GM12891 (cell line): ENCODE measurements at places on chromosomes 6 and 20.

GRCh38 chr6:54191461-54191860 is 80.2 kb downstream of the MLIP start:
- no peak for DNase-seq

DNA sequence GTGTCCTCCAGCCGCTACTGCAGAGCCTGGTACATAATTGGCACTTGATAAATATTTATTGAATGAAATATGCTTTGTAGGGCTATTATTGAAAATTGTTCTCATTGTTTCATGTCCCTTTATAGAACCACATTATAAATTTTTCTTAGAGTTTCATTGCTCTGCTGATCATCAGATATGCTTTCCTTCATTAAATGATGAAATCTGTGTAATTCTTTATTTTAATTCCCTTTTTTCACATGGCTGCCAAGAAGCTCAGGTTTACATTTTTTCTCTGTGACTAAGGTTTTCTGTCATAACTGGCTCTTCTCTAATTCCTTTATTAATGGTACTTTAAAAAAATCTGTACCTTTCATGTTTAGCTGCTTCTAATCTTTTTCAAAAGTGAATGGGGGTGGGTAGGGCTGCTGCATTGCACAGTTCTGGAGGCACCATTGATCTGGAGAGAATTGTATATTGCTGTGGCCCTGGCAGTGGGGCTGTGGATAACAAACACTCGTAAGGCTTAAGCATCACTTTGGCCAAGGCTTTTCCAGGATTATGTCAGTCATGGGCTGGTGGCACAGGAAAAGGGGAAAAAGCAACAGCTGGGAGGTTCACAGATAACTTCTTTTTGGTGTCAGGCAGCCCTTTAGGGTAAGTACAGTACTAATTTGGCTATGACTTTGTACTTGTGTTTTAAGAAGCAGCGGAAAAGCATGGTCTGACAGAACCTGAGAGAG is 43.8 kb downstream of the ARFGEF2 start:
- no peak for DNase-seq

GRCh38 chr20:11271920-11272594 is 598.3 kb upstream of the JAG1 start:
- DNase-seq = no peak

DNA sequence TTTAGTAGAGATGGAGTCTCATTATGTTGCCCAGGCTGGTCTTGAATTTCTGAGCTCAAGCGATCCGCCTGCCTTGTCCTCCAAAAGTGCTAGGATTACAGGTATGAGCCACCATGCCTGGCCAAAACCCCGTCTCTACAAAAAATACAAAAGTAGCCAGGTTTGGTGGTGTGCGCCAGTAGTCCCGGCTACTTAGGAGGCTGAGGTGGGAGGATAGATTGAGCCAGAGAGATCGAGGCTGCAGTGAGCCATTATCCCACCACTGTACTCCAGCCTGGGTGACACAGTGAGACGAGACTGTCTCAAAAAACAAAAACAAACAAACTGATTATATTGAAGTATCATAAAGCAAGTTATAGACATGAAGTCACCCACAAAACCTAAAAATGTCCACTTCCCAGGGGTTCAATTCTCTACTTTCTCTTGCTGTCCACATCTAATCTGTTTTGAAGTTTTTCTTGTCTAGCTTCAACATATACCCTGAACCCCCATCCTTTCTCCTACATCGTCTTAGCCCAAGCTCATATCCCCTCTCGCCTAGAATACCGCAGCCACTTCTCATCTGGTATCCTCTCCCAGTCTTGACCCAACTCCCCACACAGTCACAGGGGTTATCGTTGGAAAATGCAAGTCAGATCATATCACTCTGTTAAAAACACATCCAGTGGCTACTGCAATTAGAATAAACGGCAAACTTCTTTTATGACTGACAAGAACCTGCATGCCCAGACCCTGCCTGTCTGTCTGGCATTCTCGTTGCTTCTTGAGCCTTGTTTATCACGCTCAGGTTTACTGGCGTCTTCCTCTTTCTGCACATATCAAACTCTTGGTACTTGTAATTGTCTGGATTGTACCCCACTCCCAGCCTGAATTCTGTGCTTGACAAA is 20.1 kb upstream of the NCOA3 start:
- no peak for DNase-seq

DNA sequence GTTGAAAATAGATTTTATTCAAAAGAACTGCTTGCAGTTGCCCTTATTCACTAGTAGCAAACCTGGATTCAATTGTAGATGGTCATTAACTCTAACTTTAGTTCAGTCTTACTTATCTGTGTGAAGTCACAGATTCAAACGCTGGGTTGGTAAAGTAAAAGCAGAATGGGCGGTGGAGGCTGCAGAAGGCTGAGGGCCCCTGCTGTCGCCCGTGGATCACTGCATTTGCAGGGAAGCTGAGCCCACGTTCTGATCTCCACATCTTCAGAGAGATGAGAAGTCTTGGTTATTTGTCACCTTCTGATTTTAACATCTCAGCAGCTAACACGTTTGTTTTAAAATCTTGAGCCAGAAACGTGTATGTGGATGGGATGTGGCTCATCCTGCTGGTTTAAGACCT is 75.1 kb downstream of the SNX9 start:
- no peak for DNase-seq

DNA sequence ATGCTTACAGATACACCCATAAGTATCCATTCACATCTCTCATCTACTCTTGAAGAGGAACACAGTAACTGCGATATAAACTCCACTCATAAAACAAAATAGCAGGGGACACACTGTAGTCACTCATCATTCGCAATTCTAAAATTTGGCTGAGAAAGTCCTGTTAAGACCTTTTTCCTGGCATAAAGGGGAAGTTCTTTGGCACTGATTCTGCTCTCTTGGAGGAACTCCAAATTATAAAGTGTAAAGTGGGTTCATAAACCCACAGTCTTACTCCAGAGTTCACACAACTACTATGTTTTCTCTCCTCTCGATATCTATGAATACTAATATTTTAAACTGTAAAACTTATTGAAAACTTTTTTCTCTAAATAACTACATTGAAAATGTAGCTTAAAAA is 80.6 kb downstream of the ADGB start:
- DNase-seq = no peak

DNA sequence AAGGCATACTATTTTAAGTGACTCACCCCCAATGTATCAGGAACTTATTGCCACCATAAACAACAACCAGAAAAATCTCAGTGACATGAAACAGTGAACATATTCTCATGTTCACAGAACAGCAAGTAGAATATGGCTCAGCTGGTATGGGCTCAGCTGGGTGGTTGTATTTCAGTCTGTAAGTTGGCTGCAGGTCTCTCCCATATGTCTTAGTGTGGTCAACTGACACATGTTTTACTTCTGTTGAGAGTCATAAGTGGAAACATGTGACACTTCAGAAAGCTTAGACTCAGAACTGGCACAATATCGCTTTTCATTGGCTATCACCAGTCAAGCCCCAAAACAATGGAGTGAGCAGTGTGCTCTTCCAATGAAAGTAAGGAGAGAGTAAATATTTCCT is 574.1 kb downstream of the HAO1 start:
- no peak for DNase-seq

- no peak for DNase-seq
Measured at GRCh38 chr6:52503851-52504781, 72.7 kb downstream of the TRAM2 start.

- no peak for DNase-seq
Measured at GRCh38 chr6:168711049-168711640, 270.2 kb downstream of the SMOC2 start.

DNA sequence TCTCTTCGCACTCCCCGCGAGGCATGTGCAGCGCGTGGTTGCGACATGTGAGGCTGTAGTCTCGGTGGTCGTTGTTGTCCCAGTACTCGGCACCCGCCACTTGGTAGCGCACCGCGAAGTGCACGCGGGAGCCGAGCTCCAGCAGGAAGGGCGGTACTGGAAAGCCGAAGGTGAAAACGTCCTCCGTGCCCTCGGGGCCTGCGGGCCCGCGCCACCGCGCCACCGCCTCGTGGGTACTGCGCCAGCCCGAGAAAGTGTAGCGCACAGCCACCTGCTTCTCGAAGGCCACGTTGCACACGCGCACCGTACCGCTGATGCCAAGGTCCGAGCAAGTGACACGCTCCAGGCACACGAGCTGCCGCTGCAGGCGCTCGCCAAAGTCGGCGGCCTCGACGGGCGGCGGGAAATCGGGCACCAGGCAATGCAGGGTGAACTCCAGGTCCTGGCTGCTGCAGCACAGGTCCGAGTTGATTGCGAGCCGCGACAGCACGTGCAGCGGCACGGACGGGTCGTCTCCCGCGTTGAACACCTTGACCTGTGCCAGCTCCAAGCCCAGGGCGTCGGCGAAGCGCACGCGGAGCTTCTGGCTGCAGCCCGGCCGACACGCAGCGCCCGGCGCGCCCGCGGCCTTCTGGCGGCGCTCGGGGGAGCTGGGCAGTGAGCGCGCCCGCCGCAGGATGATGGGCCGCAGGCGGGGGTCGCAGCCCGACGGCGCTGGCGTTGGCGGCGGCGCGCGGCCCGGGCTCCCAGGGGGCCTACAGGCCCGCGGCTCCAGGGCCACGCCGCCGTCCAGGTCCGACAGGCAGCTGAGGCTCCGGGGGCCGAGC is 840 bp downstream of the PPP1R3D start:
- DNase-seq = no peak

GRCh38 chr6:37985355-37985754 is 165.8 kb downstream of the ZFAND3 start:
- no peak for DNase-seq

DNA sequence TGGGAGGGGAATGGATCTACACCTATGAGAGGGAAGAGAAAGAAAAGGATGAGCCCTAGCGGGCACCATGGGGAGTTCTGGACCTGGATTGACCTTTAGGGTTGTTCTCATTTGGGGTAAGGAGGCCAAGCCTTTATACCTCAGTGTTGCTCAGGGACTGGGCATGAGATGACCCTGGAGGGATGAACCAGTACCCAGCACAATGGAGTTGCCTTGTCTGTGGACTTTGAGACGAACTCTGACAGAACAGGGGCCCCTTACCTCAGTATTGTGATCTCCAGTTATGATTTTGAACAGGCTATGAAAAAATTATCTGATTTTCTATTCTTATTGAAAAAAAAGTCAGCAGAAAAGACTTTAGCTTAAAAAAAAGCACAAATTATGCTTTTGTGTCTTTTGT is 88.6 kb downstream of the FOXA2 start:
- DNase-seq = no peak

- DNase-seq = no peak
Measured at GRCh38 chr20:37475252-37475651, 45.8 kb upstream of the NNAT start.

DNA sequence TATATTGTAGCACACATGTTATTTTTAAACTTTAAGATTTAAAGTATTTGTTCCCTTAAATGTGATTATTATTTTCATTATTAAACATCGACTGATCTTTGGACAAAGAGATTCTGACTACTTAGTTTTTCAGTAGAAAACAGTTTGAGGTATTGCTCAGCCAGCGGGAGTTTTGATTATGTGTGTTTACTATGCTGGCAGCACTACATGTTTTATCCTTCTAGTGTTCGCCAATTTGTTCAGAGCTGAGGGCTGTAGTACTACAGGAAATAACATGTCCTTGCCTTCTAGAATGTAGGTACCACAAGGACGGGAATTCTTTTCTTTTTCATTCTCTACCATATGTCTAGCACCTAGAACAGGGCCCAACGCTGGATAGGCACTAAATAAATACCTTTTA is 11.1 kb upstream of the LCA5 start:
- no peak for DNase-seq
